ENCODE measurements at places on chromosomes 16 and 17.

- no peak for DNase-seq
Measured at GRCh38 chr16:1341495-1342420, 8.3 kb downstream of the BAIAP3 start.

DNA sequence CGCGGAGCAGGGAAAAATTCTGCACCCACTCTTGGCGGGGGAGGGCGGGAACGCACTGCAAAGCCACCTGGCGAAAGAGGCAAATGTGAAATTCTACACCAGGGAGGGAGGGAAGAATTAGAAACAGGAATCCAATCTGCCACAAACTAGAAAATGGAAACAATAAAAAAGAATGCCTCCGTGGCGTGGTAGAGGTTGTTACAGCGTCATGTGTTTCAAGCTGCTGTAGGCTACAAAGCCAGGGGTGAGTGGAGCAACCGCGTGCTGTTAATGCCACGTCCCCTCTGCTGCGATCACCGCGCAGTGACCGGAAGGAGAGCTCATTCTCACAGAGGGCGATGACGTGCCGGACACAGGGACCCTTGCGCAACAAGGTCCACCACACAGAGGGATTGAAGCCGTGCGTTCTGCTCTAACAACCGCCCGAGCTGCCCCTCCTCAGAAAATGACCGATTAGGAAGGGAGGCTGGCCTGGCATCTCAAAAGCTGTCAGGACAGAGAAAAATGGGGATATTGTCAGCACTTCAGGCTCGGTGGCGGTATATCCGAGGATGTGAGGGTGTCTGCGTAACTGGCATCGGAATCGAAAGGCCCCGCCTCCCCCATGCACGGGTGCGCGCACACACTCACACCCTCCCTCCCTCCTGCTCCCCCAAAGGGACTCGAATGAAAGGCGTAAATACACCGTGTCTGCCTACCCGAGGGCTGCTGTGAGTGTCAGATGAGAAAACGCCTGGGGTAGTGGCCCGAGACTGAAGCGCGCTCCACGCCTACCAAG, 70.8 kb upstream of the TNRC6C start:
- DNase-seq = peak; percentile 54

DNA sequence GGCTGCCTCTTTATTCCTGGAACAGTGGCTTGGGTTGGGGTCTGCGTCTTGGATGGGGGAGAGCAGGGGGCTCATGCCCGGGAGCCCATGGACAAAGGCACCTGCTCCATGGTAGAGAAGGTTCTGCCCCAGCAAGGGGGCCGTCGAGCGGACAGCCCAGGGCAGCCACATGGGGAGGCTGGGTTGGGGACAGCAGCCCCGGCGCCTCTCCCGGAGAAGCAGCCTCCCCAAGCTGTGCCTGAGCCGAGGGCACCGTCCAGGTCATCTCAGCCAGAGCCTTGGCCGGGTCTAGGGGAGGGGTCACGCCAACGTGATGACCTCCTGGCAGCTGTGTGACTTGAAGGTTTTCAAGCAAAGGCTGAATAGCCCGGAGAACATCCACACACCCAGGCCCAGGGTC, 32.9 kb upstream of the GNG13 start:
- no peak for DNase-seq

GRCh38 chr17:82080789-82081464, 15.3 kb upstream of the DUS1L start:
- no peak for DNase-seq

DNA sequence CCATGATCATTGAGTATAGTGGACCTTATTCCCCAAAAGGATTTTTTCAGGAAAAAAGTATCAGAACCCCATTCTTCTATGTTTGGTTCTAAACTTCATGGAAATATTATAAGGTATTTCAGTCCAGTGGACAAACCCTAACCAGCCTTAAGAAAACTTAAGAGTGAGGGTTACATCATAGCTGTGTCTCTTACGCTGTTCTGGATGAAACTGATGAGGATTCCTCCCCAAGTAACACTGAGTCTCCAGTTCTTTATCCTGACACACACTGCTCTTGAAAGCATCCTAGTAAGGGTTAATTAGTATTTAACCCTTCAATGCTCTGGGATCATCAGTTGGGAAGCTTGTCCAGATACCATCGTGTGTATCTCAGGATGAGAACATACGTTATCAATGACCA, 5.0 kb downstream of the LYRM1 start:
- no peak for DNase-seq

GRCh38 chr16:71709229-71709781, 15.2 kb downstream of the PHLPP2 start:
- DNase-seq = peak; percentile 54

GRCh38 chr17:2238432-2239169, 65.0 kb downstream of the SMG6 start:
- no peak for DNase-seq

- peak; percentile 73 for DNase-seq
Measured at GRCh38 chr16:50611332-50611934, 63.2 kb downstream of the NKD1 start.

- peak; percentile 6 for DNase-seq
Measured at GRCh38 chr17:48254896-48255295, 147.3 kb downstream of the SNX11 start.

GRCh38 chr17:77628035-77628434, 330.5 kb upstream of the TNRC6C start:
- no peak for DNase-seq

DNA sequence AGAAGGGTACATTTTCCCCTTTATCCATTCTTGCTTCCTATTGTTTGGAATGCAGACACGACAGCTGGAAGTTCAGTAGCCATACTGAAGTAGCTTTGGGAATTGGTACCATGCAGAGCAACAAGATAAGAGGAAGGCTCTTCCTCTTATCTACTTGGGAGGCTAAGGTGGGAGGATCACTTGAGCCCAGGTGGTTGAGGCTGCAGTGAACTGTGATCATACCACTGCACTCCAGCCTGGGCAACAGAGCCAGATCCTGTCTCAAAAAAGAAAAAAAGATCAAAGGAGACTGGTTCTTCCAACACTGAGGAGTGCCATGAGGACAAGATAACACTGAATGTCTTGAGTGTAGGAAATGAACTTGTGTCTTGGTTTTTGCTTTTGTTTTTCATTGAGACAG, 16.0 kb upstream of the RANGRF start:
- no peak for DNase-seq

- peak; percentile 7 for DNase-seq
Measured at GRCh38 chr17:70184770-70185169, 15.4 kb downstream of the KCNJ2 start.

- DNase-seq = peak; percentile 1
Measured at GRCh38 chr16:9256196-9256595, 164.8 kb downstream of the HAPSTR1 start.

GRCh38 chr16:3065069-3065741, at the start of gene IL32:
Gene IL32, plus strand, starts transcription at chr16:3065640. Its CDS starts 172 bp downstream, at chr16:3065812.
- peak; percentile 73 for DNase-seq

GRCh38 chr17:31787857-31788570, 71.0 kb downstream of the COPRS start:
- DNase-seq = peak; percentile 92

DNA sequence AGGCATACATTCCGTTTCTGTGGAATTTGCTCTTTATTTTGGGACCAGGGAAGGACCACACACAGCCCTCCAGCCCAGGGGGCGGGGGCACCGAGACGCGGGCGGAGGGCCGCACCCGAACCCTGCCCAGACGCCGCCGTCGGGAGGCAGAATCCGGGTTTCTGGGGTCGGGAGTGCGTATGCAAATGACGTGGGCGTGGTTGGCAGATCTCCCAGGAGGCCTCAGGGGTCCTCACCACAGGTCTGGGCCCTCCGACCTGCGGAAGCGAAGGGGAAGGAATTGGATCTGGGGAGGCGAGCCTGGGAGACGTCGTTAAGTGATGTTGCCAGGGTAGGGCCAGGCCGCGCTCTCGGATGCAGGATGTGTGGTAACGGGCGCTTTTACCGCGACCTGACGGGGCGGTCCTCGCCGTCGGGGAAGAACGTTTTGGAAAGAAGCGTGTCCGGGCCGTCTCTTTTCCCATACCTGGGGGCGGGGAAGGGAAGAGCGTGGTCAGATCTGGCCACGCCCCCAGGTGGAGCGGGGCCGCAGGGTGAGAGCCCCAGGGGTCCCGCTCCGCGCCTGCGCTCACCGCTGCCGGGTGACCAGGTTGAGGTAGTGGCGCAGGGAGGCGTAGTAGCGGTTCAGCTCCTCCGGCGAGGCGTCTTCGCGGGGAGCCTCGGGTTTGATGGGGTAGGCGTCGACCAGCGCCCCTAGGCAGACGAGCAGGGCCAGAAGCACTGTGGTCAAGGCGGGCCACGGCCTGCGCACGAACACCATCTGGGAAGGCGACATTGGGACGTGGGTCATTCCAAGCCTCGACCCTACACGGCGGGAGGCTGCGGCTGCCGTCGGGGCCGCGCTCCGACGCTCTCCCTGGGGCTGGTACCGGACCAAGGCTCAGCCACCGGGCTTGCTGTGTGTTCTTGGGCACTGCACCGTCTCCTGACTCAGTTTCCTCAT, 745 bp downstream of the PYY start:
- no peak for DNase-seq

GRCh38 chr17:82452162-82452561, 1.6 kb upstream of the CYBC1 start:
- DNase-seq = no peak

GRCh38 chr16:27374804-27375425, 27.1 kb upstream of the IL21R start:
- DNase-seq = peak; percentile 87

GRCh38 chr16:69123910-69124309, 8.5 kb downstream of the CHTF8 start:
- peak; percentile 71 for DNase-seq

- no peak for DNase-seq
Measured at GRCh38 chr17:50365165-50365564, 7.8 kb downstream of the MRPL27 start.

- no peak for DNase-seq
Measured at GRCh38 chr17:38585056-38585917, 20.5 kb downstream of the SRCIN1 start.

GRCh38 chr17:34623856-34624766, 44.7 kb downstream of the TMEM132E start:
- no peak for DNase-seq

DNA sequence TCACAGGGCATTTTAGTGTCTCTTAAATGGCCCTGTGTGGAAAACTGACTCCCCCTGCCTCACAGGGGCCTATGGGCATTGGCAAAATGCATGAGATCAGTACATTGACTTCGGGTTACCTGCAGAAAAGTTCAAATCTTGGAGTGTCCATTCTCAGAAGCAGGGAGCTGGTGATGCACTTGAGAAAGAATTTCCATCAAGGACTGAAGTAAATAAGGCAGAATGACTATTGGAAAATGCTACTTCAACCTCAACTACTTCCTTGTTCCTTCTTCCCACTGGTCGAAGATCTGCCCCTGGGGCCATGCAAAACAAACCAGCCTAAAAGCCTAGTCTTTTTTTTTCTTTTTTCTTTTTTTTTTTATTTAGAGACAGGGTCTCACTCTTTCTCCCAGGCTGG, 13.8 kb upstream of the GSDMA start:
- DNase-seq = no peak

GRCh38 chr17:3583456-3583855, 25.8 kb downstream of the TRPV1 start:
- no peak for DNase-seq

- peak; percentile 76 for DNase-seq
Measured at GRCh38 chr16:2838928-2839327, 8.8 kb downstream of the ZG16B start.

DNA sequence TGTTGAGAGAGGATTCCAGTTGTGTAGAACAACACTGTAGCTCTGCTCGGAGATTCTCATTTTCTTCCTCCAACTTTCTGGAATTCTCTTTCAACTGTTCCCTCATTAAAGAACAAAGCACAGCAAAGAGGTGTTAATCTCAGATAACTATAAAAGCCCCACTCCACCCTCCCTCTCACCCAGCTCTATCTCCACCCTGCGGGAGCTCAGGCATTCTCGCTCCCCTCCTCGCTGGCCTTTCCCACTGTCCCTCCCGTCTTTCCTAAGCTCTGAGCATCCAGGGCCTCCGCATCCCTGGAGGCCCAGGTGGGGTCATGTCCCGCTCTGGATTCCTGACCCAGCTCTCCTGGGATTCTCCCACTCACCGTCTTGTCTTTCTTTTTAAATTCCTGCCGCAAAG, 35.1 kb downstream of the DHX38 start:
- DNase-seq = no peak

DNA sequence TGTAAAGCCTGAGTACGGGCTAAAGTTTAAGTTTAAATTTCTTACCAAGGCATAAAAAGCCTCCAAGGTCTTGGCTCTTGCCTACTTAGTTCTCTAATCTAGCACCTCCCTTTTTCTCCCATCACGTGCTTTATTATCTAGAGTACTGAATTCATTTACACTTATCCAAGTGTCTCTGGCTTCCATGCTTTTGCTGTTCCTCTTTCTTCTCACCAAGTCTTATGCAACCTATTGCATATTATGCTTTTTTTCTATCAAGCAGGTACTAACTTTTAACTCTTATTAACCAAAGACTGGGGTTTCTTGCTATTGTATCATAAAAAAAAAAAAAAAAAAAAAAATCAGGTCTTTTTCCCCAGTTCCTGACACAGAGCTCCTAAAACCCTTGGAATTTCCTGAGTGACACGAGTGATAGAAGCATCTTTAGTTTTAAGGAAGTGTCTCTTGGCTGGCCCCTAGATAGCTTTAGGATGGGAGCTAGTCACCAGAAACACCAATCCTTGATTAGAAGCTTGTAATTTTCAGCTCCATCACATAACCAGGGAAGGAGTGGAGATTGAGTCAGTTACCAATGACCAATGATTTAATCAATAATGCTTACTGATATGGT, 44.9 kb downstream of the SSH2 start:
- no peak for DNase-seq

GRCh38 chr17:30291543-30292285, at the start of gene BLMH:
Gene BLMH, minus strand, starts transcription at chr17:30291944. Its CDS starts 125 bp downstream, at chr17:30291819.
- peak; percentile 84 for DNase-seq
